ENCODE measurements at places on chromosomes 11 and 22.

GRCh38 chr22:28544431-28544868 is 135.2 kb downstream of the TTC28 start:
- DNase-seq, result no peak

- DNase-seq, result no peak
Measured at GRCh38 chr22:28243539-28243938, 324.5 kb upstream of the PITPNB start.

- peak; percentile 7 for DNase-seq
Measured at GRCh38 chr11:113242767-113243397, 71.5 kb upstream of the TTC12 start.

GRCh38 chr11:15896530-15896929 is 459.8 kb downstream of the SOX6 start:
- no peak for DNase-seq

DNA sequence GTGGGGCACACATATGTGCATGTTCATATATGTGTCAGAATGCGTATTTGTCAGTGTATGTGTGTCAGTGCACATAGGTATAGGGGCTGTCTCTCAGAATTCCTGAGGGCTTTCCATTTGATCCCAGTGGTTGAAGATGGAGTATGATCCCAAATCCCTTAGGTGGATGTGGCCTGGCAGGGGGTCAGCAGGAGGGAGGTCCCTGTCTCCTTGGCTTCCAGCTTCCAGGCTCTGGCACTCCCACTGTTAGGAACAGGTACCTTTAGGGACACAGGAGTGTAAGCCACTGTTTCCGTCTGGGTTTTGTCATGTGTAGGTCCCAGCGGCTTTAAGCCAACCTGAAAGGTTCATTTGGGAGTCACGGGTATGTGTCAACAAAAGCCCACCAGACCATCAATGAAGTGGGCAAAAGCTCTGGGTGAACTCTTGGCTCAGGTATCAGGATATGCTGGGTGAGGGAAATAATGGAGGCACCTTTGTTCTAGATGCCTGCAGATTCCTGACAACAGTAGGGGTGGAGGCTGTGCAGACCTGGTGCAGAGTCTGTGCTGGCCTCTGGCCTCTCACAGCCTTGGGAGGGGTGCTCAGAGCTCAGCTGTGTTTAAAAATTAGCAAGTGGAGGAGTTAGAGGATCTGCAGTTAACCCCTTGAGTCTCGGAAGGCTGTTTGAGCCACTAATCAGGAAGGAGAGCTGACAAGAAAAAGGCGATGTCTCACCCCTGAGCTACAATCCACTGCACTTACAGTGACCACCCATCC is 9.0 kb downstream of the KCNQ1OT1 start:
- no peak for DNase-seq

- DNase-seq, result no peak
Measured at GRCh38 chr11:10771457-10771856, 20.4 kb downstream of the CTR9 start.

- DNase-seq, result no peak
Measured at GRCh38 chr22:18082467-18082866, 4.7 kb downstream of the PEX26 start.

DNA sequence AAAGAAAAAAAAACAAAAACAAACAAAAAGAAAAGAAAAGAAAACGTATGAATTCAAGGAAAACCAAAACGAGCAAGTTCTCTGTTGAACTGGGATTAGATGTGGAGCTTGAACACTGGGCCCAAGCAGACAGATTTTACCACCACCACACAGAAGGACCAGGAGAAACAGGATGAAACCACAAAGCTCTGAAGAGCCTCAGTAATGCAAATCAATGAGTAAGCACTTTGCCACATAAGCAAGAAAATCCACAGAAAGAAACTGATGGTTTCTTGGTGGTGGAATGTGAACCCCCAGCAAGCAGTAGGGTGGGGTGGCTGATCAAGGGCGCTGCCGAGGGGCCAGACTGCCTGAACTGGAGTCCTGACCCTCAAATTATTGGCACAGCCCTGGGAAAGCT is 50.9 kb upstream of the NFRKB start:
- DNase-seq, result no peak

GRCh38 chr11:66981976-66982578 is 7.0 kb downstream of the C11orf86 start:
- DNase-seq, result peak; percentile 57

- no peak for DNase-seq
Measured at GRCh38 chr11:11407065-11407762, 54.2 kb upstream of the CSNK2A3 start.

GRCh38 chr11:5928811-5929210 is 13.2 kb upstream of the OR56A3 start:
- DNase-seq, result no peak

GRCh38 chr22:16131918-16132317 is 442.1 kb downstream of the POTEH start:
- no peak for DNase-seq

GRCh38 chr11:44191322-44192016 is 96.0 kb downstream of the EXT2 start:
- DNase-seq, result no peak

GRCh38 chr11:131504199-131504949 is 134.0 kb downstream of the NTM start:
- DNase-seq, result no peak
